ENCODE measurements at places on chromosomes 3 and 15.

DNA sequence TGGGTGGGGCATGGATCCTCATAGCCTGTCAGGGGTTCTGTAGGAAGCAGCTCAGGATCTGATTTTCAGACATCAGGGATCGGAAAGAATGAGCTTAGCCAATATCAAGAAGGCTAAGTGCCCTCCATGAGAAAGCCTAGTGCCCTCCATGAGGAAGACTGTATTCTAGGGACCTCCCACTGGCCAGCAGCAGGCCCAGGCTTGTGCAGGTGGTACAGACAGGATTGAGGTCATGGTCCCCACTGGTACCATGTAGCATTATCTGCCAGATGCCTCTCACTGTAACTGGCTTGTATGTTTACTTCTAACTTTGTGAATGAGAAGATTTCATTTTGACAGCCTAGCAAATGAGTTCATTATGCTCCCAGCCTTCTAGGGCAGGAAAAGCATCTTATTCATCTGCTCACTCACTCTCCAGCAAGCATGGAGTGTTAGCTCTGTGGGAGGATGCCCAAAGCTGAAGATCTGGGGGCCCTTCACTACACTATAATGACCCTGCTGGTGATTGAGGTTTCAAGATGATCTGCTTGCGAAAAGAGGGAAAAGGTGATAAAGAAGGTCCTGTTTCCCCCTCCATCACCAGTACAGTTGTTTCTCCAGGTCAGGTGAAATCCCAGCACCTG is 7.5 kb downstream of the EPHB1 start:
- peak; percentile 80 for DNase-seq

GRCh38 chr3:195574497-195575304 is 9.0 kb downstream of the APOD start:
- no peak for DNase-seq

DNA sequence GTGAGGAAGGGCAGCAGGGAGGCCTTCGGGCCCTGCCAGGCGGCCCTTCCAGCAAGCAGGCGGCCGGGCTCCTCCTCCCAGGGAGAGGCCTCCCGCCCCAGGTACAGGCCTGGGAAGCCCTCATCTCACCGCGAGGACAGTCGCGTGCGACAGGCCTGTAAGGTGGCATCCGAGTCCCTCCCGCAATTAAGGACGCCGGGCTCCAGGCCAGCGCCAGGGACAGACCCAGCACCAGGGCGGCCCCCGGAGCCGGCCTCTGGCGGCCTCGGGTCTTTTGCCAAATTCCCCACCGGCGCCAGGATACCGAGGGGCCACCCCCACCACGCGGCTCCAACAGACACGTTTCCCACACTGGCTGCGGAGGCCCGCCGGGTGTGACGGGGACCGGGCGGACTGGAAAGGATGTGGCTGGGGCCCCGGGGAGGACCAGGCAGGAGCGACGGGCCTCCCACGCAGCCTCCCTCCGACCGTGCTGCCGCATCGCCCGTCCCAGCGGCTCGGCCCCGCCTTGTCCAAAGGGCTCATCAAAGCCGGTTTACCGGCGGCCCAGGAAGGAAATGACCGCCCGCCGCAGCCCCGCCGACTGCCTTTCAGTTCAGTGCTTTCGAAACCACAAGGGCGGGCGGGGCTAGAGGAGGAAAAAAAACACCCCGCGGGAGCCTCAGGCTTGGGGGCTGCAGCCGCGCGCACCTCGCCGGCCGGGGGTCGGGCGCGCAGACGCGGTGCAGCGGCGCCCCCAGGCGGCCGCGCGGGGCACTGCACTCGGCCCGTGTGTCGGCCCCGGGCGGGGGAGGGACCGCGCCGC is 11.3 kb downstream of the XXYLT1 start:
- DNase-seq, result peak; percentile 95

GRCh38 chr3:178140531-178141304 is 395.5 kb upstream of the KCNMB2 start:
- no peak for DNase-seq

GRCh38 chr3:106850437-106850836 is 526.8 kb upstream of the CCDC54 start:
- DNase-seq, result no peak

GRCh38 chr3:159850481-159850880 is 138.2 kb upstream of the IL12A start:
- DNase-seq, result no peak

- no peak for DNase-seq
Measured at GRCh38 chr3:39050029-39050428, 1.7 kb downstream of the SCN11A start.

- peak; percentile 27 for DNase-seq
Measured at GRCh38 chr3:109081746-109082510, 36.0 kb downstream of the MORC1 start.

DNA sequence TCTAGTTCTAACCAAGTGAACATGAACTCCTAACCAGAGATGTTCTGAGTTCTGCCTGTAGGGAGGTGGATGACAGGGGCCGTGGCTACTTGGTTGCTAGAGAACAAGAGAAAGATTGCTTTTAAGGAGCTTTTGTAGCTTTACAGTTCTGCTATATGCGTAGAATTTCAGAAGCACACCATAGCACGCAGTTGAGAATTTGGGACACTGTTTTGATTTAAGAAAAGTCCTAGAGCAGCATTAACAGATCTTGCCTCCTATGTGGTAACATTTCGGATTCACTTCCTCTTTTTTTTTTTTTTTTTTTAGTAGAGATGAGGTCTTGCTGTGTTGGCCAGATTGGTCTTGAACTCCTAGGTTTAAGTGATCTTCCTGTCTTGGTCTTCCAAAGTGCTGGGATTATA is 181.7 kb downstream of the TCF12 start:
- no peak for DNase-seq

DNA sequence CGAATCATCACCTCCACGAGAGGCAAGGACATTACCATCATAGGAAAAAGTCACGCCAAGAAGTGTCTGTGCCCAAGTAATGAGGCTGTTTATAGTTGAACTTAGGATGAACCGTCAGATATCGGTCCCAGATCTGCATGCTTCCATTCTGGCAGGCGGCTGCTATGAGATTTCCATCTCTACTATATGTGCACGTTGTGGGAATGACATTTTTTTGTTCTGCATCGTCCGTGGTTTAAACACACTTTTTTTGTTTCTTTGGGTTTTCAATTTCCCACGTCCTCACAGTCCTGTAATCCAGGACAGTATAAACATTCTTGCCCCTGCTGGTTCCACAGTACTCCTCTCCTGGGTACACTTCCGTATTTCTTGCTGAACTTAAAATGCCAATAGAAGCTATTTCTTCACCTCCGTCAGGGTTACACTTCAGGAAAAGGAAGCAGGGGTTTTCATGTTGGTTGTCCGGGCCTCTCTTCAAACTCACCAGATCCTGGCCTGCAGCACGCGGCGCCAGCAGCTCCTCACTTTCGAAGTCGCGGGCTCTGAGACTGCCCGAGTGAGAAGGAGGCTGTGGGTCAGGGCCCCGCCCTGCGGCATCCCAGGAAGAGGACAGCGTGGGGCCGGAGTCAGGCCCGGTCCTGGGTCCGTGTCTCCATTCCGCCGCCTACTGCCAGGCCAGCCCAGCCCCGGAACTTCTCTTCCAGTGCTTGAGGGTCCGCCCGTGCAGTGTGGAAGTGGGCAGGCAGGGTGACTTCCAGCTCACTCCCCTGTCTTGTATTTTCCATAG is 9.8 kb upstream of the TM4SF4 start:
- no peak for DNase-seq

- DNase-seq, result no peak
Measured at GRCh38 chr3:183529717-183530116, 25.8 kb downstream of the KLHL6 start.

DNA sequence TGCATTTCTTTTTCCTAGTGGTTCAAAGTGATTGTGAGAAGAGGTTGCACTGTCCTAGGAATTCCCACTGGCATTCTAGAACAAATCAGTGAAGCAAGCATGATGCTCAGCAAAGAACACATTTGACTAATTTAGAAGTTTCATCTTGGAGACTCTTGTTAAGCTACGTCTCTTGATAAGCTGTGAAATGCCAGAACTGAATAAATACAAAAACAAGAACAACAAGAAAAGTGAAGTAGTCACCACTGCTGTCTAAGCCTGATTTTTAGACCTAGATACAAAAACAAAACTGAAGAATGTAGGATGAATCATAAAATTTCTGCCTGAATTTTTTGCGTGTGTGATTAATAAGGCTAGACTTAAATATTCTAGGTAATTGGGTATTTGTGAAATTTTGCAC is 1162.4 kb downstream of the TUSC7 start:
- no peak for DNase-seq

DNA sequence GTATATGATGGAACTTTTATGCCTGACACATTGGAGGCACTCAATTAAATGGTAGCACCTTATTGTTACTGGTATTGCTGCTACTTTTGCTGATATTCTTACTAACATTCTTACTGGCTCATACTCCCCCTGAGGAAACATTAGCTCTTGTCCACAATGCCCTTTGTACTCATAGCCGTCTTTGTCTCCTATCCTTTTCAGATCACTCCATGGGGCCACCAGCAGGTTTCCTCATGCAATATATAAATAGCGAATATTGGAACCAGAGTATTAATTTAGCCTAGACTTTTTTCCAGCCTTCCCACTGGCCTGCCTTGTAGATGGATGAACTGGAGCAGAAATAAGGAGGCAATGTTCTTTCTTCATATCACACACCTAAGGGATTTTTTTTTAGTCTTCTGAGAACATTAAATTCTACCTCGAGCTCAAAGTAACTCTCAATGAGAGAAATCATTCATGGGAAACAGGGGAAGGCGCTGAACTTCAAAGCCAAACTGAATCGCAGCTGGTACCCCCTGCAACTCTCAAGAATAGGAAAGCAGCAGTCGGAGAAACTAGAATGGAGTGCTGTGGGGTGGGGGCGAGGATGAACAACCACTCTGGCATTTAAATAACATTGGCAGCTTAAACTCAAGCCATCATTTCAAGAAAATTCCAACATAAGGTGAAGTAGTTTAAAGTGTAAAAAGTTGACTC is 300.3 kb downstream of the TAFA4 start:
- DNase-seq, result peak; percentile 54

- DNase-seq, result peak; percentile 84
Measured at GRCh38 chr15:70833861-70834765, 19.8 kb downstream of the LARP6 start.

GRCh38 chr3:77149382-77149781 is 109.5 kb downstream of the ROBO2 start:
- no peak for DNase-seq

DNA sequence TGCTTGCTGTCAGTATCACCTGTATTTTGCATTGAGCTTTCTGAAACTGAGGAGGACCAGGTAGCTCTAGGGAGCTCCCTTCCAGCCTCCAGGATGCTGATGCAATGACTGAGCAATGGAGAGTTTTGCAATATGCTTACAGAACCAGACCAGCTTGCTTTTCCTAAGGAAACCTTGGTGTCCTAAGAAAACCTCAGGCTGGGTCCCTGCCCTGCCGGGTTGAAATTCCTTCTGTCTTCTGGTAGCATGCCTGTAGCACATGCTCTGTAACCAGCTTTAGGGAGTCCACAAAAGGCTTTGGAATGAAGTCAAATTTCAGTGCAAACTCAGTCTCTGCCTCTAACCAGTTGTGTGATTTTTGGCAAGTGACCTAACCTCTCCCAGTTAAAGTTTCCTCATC is 65.8 kb upstream of the GSK3B start:
- no peak for DNase-seq

GRCh38 chr3:107650788-107651187 is 128.0 kb downstream of the BBX start:
- no peak for DNase-seq

- no peak for DNase-seq
Measured at GRCh38 chr3:156898296-156898880, 72.2 kb downstream of the LEKR1 start.

DNA sequence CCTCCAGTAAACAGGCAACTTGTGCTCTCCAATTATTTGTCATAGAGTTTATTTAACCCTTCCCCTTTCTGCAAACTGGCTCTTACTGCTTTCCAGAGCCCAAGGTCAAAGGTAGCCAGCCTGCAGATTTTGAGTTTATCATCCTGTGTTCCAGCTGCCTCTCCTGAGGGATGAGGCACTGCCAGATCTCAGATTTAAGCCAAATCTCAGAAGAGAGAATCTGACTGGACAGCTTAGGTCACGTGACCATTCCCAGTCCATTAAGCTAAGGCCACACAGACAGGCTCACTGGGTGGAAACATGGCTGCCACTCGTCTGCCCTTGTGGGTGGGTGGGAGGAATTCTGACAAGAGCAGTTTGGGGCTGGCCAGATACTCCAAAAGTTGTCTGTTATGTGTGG is 8.6 kb upstream of the SIAH2 start:
- DNase-seq, result no peak

- DNase-seq, result peak; percentile 7
Measured at GRCh38 chr3:30551266-30551665, 55.1 kb upstream of the TGFBR2 start.

DNA sequence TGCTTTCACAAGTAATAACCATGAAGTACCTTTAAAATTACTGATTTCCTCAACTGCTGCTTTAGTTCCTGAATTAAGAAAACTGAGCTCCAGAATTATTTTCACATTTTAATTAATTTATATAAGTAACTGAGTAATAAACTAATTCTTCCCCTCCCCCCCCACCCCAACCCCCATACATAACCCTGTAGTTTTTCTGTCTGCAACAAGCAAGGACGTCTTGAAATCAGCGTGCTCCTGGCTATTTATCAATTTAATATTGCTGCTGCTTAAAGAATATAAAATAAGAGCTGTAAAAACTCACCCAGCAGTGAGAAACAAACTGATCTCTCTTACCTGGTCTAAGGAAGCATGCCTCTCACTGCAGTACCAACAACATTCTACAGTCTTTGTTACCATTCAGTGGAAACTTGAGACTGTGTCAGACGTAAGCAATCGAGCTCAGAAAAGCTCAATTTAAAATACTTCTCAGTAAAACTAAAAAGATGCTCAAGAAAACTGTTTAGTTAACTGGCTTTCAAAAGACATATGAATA is 121.0 kb downstream of the TFDP2 start:
- DNase-seq, result peak; percentile 67

DNA sequence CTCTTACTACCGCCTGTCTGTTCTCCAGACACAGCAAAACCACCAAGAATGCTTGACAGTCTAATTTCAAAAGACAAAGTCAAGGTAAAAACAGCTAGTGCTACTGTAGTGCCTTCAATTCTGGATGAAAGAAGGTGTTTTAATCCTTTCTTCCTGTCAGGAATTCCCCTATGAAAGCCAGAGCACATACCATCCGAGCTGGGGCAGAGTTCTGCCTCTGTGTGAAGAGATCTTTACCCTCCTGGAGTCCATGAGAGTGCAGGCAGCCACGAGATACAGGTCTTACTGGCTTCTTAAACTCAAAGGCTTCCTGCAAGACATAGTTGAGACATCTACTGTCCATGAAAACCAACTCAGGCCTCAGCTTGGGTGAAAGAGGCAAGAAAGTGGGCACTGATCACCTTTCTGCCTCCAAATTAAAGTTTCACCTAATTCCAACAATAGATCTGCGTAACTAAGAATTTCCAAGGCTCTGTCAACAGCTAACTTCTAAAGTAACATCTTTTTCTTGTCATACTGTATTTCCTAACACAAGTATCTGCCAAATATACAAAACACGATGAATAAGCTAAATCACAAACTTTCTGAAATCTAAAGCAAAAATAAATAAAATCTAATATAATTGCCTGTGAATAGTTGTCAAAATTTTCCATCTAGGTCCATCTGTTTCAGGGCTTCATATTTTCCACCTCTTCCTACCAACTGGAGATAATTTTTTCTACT is 7.5 kb downstream of the CDC25A start:
- DNase-seq, result no peak

All from NCI-H146 (cell line).